NCI-H460 (cell line): ENCODE measurements at places on chromosomes 5 and 9. TPM values are rescaled to one million over a fixed set of nuclear protein-coding genes. Genes with fewer than 3 reads are reported as not detected.

The PCDHGB7 gene
- total RNA-seq, result 0.79 and 0.89 TPM in 2 replicates

The SLC30A5 gene
- total RNA-seq, result 80.3 and 90.2 TPM in 2 replicates

The ESM1 gene
- total RNA-seq, result 22.7 and 25.6 TPM in 2 replicates

The CD274 gene
- 91.1 and 98.4 TPM in 2 replicates for total RNA-seq

The NUTM2F gene
- not detected in 2 replicates for total RNA-seq

The TMEM215 gene
- total RNA-seq, result not detected in 2 replicates

The ST8SIA4 gene
- 7.0 and 7.7 TPM in 2 replicates for total RNA-seq

The PSD2 gene
- total RNA-seq, result 0.12 TPM in 1 of 2 replicates, not detected in the other

The FABP6 gene
- 1.0 and 2.2 TPM in 2 replicates for total RNA-seq

The IL7R gene
- not detected in 2 replicates for total RNA-seq

The ELAVL2 gene
- total RNA-seq, result 0.92 and 1.2 TPM in 2 replicates

The GDNF gene
- not detected in 2 replicates for total RNA-seq

The DBH gene
- not detected in 2 replicates for total RNA-seq

The TMEM250 gene
- 49.0 and 56.6 TPM in 2 replicates for total RNA-seq

The ANKRD31 gene
- 0.14 and 0.17 TPM in 2 replicates for total RNA-seq

The PCDHGA12 gene
- 0.20 and 0.42 TPM in 2 replicates for total RNA-seq

The OTP gene
- not detected in 2 replicates for total RNA-seq

The CDC20B gene
- not detected in 2 replicates for total RNA-seq

The GPRIN1 gene
- 1.5 and 2.0 TPM in 2 replicates for total RNA-seq

The PCDH1 gene
- 3.3 TPM in 2 replicates for total RNA-seq

The BAAT gene
- 0.10 and 0.14 TPM in 2 replicates for total RNA-seq

The SCGB3A1 gene
- not detected in 2 replicates for total RNA-seq
